Tibial nerve (tissue), 4 donors: ENCODE measurements at places on chromosomes 6 and 20.
A peak's percentile ranks its signal among the peaks of the same experiment; 100 is the strongest.

- DNase-seq, result no peak
Measured at GRCh38 chr20:52926505-52926904, 45.7 kb upstream of the TSHZ2 start.

- no peak for DNase-seq
Measured at GRCh38 chr20:24617757-24618450, 148.5 kb downstream of the SYNDIG1 start.

GRCh38 chr6:142784344-142784743, 160.6 kb downstream of the HIVEP2 start:
- DNase-seq, result no peak

DNA sequence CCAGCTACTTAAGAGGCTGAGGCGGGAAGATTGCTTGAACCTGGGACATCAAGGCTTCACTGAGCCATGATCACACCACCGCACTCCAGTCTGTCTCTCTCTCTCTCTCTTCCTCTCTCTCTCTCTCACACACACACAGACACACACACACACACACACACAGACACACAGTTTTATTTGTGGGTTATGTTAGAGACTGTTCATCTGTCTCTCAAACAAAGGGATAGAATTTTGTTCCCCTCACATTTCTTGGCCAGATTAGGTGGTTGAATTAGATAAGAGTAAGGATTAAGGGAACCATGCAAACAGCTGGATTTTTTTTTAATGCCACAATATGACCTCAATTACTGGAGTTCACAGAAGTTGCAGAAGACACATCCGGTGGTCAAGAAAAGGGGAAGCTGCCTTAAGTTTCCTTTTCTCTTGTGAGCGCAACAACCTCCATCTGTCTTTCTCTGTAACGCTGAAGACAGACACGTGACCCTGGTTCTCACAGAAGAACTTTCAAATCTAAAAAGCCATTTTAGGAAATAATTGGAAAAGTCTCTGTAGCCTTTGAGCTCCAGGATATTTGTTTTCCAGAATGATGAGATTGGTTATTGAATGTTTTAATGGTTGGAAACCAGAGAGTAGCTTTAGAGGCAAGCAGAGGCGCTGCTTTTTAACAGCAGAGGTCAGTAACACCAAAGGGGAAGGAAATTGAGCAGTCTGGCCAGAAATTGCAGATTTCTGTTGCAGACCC, 32.9 kb upstream of the LGSN start:
- DNase-seq, result peak; percentile 37

DNA sequence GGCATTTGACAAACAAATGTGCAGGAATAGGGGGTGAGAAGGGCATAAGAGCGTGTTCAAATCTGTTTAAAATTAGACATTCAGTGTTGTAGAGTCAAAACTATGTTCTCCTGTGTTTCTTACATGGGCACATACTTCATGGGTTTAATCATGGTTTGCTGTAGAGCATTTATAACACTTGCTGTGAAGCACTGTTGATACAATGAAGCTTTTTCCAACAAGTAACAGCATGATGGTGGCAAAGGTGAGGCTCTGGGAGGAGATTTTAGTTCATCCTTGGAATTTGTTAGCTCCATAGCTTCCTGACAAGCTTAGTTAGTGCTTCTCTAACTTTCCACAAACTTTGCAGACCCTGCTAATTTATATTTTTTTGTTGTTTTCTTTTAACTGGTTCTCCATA, 900.7 kb downstream of the TFAP2A start:
- no peak for DNase-seq

GRCh38 chr6:106746652-106747051, 117.3 kb downstream of the QRSL1 start:
- no peak for DNase-seq
